ENCODE measurements at places on chromosomes 3 and 15.

DNA sequence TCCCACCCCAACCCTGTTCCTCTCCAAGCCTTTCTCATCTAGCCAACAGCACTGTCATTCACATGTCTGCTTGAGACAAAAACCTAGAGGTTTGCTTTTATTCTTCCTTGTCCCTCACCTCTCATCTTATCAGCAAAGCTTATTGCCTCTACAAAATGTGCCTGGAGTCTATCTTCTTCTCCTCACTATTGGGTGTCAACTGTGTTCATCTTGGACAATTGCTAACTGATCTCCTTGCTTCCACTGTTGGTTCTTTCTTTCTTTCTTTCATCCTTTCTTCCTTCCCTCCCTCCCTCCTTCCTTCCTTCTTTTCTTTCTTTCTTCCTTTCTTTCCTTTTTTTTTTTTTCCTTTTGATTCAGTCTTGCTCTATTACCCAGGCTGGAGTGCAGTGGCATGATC, 48.2 kb downstream of the FOXL2 start:
- no peak for DNase-seq

GRCh38 chr15:53320816-53321215, 438.6 kb downstream of the WDR72 start:
- DNase-seq = no peak

- DNase-seq = no peak
Observed at GRCh38 chr15:38626443-38627050, 61.9 kb upstream of the RASGRP1 start.

- no peak for DNase-seq
Observed at GRCh38 chr3:27165321-27165721, 203.9 kb downstream of the NEK10 start.

DNA sequence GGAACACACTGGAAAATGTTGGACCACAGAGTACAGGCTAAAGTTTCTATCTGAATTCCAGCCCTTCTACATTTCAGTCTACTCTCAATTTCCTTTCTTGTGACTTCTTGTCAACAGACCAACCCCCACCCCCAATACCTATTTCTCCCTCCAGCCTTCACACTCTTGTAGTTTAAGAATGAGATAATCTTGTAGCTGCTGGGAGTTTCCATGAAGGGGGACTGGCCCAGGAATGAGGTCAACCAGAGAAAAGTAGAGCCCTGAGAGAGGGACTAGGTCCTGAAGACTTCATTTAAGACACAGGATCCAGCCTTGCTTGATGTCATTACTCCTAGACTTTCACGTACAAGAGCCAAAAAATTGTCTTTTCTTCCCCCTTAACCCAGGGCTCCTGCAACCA, 29.5 kb upstream of the FAM107A start:
- no peak for DNase-seq

GRCh38 chr3:38588371-38588971, 61.0 kb downstream of the SCN5A start:
- DNase-seq = no peak

GRCh38 chr3:166829896-166830295, 550.2 kb downstream of the ZBBX start:
- DNase-seq = no peak

GRCh38 chr3:182592747-182593146, 200.6 kb upstream of the ATP11B start:
- DNase-seq = no peak
